ENCODE measurements at places on chromosomes 16 and 17.

- no peak for DNase-seq
These were observed 6.2 kb downstream of the ATP6V0D1 start for GRCh38 chr16:67474551-67475455.

DNA sequence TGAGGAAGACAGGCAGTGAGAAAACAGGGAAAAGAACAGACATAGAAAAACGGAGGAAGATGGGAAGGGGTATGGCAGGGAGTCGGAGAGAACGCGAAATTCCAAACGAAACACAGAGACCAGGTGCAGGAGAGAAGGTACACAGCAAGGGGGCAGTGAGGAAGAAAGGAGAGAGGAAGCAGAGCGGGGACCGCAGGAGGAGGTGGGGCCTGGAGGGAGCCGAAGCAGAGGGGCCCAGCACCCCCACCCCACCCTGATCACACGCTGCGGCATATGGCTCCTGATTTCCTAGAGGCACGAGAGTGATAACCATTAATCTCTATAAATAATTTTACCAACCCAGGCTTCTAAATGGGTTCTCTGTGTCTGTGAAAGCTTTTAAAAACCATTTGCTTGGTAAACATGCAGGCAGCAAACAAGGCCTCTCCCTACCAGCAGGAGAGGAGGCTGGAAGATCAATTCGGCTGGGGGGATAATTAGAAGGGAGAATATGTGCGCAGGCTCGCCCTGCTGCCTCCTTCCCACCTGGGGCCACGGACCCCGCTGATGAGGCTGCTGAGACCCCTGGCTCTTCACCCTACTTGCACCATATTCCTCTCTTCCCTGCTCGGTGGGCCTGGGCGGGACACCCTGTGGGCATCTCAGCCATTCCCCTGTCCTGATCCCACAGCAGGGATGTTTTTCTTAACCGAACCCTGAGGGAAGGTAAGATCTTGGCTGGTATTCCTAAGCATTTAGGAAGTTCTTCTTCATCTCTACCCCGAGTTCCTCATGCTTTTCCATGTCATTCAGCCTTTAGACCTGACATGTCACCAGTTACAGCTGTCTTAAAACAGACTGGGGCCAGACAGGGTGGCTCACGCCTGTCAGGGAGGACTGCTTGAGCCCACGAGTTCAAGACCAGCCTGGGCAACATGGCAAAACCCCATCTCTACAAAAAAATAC, 86.7 kb downstream of the TMEM132E start:
- peak; percentile 37 for DNase-seq

DNA sequence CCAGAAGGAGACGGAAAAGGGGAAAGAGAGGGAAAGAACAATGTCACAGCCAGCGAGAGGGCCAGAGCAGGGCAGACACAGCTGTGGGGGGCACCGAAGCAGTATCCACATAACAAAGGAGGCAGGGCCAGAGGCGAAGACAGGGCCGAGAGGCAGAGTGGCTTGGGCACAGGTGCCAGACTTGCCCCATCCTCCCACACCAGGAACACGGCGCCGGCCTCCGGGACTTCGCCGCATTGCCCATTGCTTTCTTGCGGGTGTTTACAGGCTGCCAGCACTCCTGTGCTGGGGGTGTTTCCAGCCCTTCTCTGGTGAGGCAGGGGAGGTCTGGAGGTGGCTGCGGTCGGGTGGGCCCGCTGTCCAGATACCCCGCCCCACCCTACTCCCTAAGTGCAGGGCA, 78.0 kb downstream of the ENGASE start:
- DNase-seq = peak; percentile 27

DNA sequence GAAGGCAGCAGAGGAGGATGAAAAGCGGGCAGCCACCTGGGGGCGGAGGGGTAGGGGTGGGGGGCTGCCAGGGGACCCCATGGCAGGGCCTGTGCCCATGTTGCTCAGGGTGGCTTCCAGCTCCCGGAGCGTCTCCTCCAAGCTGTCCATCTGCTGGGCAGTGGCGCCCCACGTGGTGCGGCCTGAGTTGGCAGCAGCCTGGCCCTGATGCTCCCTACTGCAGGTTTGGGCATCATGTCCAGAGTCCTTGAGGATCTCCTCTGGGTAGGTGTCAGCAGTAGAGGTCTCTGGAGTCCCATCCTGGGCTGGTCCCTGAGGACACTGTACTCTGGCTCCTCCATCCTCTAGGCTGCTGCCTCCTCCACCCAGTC, 60.9 kb downstream of the SRCIN1 start:
- no peak for DNase-seq

DNA sequence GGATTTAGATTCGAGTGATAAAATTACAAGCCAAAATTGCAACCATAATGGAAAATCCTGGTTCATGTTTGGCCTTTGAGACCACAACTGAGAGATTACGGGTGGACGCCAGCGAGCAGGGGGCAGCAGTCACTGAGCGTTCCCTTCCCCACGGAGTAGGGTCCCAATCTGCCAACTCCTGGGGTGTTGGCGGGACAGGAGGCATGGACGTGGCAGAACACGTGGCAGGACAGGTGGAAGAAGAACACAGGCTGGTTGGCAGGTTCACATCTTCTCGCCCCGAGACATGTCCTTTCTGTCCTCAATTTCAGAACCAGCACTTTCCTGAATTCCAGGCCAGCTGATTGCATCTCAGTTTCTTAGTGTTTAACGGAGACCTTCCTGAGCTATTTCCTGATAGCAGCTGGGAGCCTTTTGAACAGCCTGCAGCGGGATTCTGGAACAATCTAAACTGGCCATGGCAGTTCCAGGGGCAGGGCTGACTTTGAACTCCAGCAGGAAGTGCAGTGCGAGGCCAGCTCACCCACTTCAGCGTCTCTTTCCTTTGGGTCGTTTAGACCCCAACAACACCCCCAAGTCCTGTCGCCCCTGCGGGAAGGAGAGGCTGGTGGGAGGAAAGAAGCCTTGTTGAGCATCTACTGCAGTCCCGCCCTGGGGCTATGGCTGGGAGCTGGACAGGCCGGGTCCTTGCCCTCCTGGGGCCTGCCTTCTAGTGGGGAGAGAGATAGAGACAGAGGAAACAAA, 159.1 kb upstream of the FOXF1 start:
- DNase-seq = no peak

DNA sequence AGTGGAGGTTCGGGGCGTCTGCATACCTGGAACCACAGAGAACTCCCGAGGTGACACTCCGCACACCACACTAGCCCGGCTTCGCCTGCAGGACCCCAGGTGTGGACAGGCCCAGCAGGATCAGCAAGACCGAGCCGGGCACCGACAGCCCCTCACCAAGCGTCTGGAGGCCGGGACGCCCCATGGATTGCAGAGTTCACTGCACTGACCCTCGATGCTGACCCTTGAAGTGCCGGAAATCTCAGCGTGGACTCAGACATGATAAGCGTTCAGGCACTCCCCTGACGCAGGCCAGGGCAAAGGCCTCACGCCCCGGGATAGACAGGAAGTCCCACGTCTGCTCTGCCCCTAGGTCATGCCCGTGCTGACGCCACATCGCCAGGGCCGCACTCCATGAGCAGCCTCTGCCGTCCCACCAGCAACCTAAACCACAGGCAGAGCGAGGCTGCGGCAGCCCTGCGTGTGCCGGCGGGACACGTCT, 26.0 kb downstream of the ACSF3 start:
- DNase-seq = no peak

- DNase-seq = no peak
These were observed 569 bp upstream of the TEKT3 start for GRCh38 chr17:15341966-15342365.

DNA sequence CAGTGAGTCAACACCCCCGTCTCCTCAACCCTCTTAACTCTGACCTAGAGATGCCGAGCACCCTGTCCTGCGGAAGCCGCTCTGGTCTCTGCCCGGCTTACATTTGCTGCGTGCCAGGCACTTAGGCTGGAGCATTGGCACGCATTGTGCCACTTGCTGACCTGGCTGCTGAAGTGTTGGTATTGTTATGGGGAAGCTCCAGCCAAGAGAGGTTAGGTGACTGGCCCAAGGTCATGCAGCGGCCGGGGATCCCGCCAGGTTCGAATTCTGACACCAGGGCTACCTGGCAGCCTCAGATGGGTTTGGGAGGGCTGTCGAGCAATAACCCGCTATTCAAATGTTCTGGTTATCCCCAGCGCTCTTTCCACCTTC, 5.0 kb upstream of the HSD17B1 start:
- no peak for DNase-seq

GRCh38 chr16:79845033-79845733, 244.6 kb upstream of the MAF start:
- no peak for DNase-seq

- DNase-seq = no peak
These were observed 271.1 kb upstream of the TNRC6C start for GRCh38 chr17:77687417-77687816.

DNA sequence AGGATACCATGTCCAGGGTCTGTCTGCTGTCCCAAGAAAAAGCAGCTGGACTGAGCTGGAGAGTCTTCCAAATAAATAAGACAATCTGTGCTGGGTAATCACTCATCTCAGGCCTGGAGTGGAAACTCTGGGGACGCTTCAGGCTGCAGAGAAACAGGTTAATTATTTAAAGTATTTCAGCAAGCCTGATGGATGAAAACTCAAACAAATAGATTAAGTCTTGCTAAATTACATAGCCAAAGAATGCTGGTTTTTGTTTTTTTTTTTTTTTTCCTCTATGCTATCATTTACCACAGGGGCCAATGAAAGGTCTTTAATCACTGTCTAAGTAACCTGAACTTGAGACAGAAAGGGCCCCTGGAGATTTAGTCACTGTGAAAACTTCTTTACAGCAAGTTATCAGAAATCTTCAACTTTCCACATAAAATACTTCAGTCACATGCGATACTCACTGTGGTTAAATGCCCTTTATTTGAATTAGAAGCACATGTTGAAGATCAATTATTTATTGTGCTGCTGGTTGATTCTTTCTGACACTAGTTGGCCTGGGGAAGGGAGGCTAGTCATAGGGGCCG, 31.0 kb upstream of the KCNJ2 start:
- DNase-seq = no peak

DNA sequence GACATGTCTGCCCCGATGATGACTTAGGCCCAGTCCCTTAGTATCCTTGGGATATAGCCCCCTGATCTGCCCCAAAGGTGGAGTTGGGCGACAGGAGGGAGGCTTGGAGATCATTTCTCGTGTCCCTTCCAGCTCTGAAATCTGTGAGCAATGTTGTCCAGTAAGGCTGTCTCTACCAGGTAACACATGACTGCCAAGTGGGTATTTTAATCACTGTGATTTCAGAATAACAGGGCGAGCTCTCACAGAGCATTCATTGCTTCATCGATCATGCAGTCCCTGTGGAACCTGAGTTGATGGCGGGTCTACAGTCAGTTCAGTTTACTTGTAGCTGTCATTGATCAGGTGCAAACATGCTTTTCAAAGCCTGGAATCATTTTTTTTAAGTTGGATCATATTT, 39.2 kb downstream of the KSR1 start:
- DNase-seq = no peak

DNA sequence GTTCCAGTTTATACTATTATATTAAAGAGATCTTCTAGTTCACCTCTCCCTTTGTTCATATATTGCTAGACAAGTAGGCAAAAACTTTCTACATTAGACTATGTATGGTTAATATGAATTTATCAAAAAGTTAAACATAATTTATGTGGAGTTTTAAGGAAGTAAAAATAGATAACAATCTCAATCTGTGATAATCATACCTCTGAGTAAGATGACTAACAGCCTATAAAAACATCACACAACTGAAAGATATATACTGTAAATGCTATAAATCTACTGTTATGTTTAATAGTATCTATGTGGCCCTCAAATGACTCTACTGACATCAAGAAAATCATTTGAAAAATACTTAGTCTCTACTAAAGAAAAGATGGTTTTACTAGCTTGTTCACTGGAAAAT, 37.1 kb downstream of the AP1G1 start:
- no peak for DNase-seq

DNA sequence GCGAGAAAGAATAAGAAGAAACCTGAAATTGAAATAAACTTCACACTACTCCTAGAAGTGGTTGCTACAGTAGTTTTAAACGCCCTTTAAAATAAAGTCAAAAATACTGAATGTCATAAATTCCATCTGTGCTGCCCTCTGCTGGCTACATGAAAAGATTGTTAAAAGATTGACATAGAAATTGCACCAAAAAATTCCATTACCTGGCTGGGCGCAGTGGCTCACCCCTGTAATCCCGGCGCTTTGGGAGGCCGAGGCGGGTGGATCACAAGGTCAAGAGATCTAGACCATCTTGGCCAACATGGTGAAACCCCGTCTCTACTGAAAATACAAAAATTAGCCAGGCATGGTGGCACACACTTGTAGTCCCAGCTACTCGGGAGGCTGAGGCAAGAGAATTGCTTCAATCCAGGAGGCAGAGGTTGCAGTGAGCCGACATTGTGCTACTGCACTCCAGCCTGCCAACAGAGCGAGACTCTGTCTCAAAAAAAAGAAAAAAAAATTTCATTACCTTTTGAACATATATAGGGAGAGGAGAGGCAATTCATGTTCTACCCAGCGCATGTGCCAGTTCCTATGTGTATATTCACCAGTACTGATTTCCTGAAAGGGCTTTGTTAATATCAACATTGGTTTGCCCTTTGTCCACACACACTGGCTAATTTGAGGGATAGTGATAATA, 36.5 kb downstream of the CYTH1 start:
- DNase-seq = peak; percentile 56

GRCh38 chr17:17661134-17661533, 20.1 kb upstream of the RAI1 start:
- DNase-seq = no peak

DNA sequence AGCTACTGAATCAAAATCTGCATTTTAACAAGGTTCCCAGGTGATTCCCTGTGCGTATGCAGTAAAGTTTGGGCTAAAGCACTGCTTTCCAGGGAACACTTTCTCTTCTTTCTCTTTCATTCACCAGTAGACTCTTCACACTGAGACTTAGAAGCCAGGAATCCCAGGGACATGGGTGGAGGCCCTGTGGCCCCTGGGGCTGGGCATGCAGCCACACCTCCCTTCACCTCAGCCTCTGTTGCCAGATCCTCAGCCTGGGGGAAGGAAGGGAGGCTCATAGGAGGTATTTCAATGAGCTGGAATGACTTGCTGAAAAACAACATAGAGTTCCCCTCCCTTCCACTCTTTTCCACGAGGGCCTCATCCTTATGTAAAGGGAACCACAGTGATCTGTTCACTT, 1.2 kb downstream of the G6PC3 start:
- no peak for DNase-seq

- no peak for DNase-seq
These were observed 14.7 kb downstream of the ST6GALNAC2 start for GRCh38 chr17:76570877-76571471.

- no peak for DNase-seq
These were observed 6.9 kb upstream of the C16orf78 start for GRCh38 chr16:49366669-49367068.

GRCh38 chr17:74010903-74011302, 192.6 kb upstream of the RPL38 start:
- peak; percentile 39 for DNase-seq

- DNase-seq = no peak
These were observed 26.9 kb downstream of the POLR2A start for GRCh38 chr17:7511108-7511507.
